ENCODE measurements at places on chromosomes 2 and 18.

- DNase-seq, result no peak
- H3K27ac ChIP-seq, result no peak overlapping the region
- H3K27me3 ChIP-seq, result no peaks in the 10 kb centered on the region
- peaks cover 23% of the 10 kb centered on the region for H3K36me3 ChIP-seq
- no peaks in the 10 kb centered on the region for H3K4me1 ChIP-seq
- H3K4me3 ChIP-seq, result no peak overlapping the region
Measured at GRCh38 chr2:119826370-119826961, 66.7 kb downstream of the PTPN4 start.

DNA sequence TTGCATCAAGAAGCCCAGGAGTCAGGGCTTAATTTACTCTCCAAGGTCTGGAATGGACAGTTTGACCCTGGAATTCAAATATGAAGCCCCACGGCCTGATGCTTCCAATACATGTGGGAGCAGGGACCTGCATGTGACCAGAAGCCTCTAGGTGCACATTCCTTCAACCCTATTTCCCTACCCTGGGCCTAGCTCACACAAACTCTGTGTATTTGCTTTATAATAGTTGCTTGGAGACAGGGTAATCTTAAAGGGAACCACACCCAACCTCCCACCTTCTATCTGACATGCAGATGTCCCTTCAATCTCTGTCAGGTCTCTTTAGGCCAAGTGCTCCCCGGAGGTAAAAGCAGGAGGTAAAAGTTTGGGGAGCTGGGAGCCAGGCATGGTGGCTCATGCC lies 55.4 kb upstream of the PPP1CB start:
- DNase-seq, result no peak
- H3K4me3 ChIP-seq, result no peak overlapping the region
- H3K27me3 ChIP-seq, result no peaks in the 10 kb centered on the region
- H3K27ac ChIP-seq, result no peak overlapping the region

DNA sequence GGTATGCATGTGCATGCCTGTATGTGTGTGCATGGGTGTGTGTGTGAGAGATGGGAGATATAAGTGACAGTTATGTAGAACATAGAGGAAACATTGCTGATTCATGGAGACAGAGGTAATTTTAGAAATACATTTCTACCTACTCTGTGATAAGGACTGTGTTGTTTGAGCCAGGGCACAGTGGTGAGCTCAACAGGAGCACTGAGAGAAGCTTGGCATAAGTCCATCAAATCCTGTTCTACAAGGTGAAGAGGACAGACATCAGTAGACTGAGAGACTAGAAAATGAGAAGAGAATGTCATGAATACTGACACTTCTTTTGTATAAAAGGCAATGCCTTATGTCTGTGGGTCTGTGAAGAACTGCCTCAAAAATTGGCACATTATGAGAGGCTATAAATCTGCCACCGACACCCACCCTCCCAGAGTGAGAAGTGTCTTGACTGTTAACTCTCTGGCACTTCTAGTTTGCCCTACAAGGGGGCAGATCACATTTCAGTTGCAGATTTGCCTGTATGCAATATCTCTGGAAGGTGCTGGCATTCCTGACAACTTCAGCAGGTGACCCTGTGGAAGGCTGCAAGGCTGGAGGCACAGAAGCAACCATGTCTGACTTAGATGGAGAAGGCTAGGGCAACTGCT lies 962.3 kb upstream of the NRXN1 start:
- no peak overlapping the region for H3K27ac ChIP-seq
- peaks cover 8% of the 10 kb centered on the region for H3K36me3 ChIP-seq
- DNase-seq, result no peak
- no peak overlapping the region for H3K4me3 ChIP-seq

- H3K4me3 ChIP-seq, result peak overlapping the region; percentile 80
- DNase-seq, result peak; percentile 79
- no peak overlapping the region for H3K27ac ChIP-seq
- no peaks in the 10 kb centered on the region for H3K36me3 ChIP-seq
- no peaks in the 10 kb centered on the region for H3K27me3 ChIP-seq
- H3K4me1 ChIP-seq, result peaks cover 7% of the 10 kb centered on the region
Measured at GRCh38 chr2:85437488-85438200, 19.1 kb downstream of the SH2D6 start.

GRCh38 chr2:31166925-31167324 lies 28.7 kb upstream of the GALNT14 start:
- no peak overlapping the region for H3K4me3 ChIP-seq
- no peaks in the 10 kb centered on the region for H3K4me1 ChIP-seq
- DNase-seq, result no peak
- no peak overlapping the region for H3K27ac ChIP-seq
- H3K36me3 ChIP-seq, result no peaks in the 10 kb centered on the region

- H3K4me1 ChIP-seq, result peaks cover 2% of the 10 kb centered on the region
- no peak for DNase-seq
- H3K4me3 ChIP-seq, result peak overlapping the region; percentile 92
- H3K27me3 ChIP-seq, result no peaks in the 10 kb centered on the region
Measured at GRCh38 chr2:135984199-135985017, 1.0 kb downstream of the DARS1 start.

Measured in H9 (cell line).